Effector CD4-positive, alpha-beta T cell (primary cell): ENCODE measurements at places on chromosomes 12 and 14.

DNA sequence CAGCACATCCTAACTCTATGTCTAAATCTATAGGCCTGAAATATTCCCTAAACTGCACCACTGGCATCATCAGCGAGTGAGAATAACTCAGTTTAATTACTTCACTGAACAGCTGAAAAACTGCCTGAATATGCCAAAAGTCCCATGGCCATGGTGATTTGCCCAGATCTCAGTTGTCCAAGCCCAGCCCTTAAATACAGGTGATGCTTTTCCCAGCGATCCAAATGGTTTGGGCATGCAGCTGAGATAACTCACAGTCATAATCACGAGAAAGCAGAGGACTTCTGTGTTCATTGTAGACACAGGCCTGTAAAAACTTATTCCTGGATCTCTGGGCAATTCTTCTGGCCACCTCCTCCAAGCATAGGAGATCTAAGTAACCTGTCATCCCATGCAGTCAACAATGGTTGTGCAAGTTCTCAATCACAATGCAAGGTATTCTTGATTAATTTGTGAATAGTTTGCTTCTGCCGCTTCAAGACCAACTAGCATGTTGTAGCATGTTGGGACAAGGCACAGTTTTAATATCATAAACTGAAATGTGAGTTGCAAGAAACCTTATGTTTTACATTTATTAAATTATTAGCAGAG, 40.5 kb downstream of the DUSP6 start:
- no peak for DNase-seq

- no peak for DNase-seq
Measured at GRCh38 chr12:84641940-84642545, 270.6 kb downstream of the SLC6A15 start.

DNA sequence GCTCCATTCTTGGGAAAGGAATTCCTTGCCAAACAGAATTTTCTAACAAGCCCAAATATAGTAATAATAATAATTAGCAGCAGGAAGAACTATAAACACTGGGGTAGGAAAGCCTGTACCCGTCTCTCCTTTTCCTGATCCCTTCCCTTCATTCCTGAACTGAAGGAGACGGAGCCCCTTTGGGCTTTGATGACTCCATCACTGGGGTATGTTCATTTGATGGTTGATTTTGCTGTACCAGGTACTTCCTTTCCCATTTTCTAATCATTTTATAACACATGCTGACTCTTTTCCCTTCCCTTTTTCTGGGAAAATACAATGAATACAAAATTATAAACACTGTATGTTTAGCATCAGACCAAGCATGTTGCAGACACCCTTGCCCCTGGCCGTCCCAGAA, 3.6 kb upstream of the RCOR1 start:
- DNase-seq, result no peak

- no peak for DNase-seq
Measured at GRCh38 chr14:103353362-103353761, 19.3 kb downstream of the EIF5 start.

DNA sequence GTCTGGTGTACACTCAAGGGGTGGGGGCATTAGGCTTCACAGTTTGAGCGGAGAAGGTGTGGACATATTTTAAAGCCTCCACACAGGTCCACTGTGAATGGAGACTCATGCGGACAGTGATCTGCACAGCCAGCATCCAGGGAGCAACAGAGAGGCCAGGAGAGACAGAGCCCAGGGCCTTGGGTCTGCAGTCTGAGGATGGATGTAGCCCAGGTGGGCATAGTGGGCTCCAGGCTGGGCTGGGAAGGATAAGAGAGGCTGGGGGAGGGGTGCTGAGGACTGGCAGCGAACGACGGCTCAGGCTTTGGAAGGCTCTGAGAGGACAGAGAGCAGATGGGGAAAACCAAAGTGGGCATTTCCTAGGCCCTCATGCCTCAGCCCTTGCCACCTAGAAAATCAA, 128.8 kb downstream of the PAPOLA start:
- no peak for DNase-seq
